NCI-H446 (cell line): ENCODE measurements at places on chromosomes 2 and 18.

DNA sequence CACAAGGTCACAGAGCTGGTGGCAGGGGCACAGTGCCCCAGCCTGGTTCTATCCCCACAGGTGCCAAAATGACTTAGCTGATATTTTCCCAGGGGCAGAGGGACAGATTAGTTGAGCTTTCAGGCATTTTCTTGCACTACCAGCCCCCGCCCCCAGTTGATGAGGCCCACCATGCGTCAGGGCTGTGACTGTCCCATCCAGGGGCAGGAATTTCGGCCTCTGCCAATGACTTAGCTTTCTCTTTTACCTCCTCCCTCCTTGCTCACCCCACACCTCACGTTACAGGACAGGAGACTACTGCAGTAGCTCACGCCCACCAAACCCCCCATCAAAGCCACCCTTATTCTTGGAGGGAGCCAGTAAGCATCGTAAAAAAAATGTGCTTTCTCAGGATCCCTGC lies 31.5 kb downstream of the MRO start:
- DNase-seq, result no peak

- DNase-seq, result no peak
These were observed 217.7 kb downstream of the TNS1 start for GRCh38 chr2:217784996-217785543.

- DNase-seq, result no peak
These were observed 128.3 kb downstream of the ATP9B start for GRCh38 chr18:79197531-79197930.

DNA sequence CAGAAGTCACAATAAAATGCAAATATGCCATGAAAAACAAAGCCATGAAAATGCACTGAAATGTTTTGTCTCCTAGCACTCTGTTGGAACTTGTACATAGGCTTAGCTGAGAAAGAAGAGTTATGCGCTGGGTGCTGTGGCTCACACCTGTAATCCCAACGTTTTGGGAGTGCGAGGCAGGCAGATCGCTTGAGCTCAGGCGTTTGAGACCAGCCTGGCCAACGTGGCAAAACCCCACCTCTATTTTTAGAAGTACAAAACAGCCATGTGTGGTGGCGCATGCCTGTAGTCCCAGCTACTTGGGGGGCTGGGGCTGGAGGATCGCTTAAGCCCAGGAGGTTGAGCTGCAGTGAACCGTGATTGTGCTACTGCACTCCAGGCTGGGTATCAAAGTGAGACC lies 39.9 kb downstream of the IRS1 start:
- no peak for DNase-seq

GRCh38 chr2:206217743-206218142 lies 56.7 kb upstream of the ZDBF2 start:
- no peak for DNase-seq

- no peak for DNase-seq
These were observed 4.6 kb upstream of the PXDN start for GRCh38 chr2:1748741-1749488.

GRCh38 chr2:20675701-20676352 lies 8.9 kb downstream of the GDF7 start:
- no peak for DNase-seq

DNA sequence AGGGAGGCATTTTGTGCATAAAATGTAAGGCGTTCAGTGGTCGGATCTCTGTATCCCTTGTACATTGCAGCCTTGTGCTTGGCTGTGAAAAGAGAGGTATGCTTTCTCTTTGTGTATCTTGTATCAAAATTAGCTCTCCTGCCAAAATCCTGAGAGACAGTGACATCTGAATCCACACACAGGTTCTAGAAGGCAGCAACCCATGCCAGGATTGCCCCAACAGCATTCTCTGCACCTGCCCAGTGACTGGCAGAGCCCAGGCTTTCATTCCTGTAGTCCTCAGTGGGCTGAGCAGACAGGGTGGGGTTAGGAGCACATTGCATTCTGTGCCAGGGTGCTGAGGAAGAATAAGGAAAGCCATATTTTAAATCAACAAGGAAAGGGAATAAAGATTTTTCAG lies 740.3 kb upstream of the RAB6C start:
- no peak for DNase-seq

GRCh38 chr2:9565436-9566153 lies 10.0 kb upstream of the ADAM17 start:
- no peak for DNase-seq

DNA sequence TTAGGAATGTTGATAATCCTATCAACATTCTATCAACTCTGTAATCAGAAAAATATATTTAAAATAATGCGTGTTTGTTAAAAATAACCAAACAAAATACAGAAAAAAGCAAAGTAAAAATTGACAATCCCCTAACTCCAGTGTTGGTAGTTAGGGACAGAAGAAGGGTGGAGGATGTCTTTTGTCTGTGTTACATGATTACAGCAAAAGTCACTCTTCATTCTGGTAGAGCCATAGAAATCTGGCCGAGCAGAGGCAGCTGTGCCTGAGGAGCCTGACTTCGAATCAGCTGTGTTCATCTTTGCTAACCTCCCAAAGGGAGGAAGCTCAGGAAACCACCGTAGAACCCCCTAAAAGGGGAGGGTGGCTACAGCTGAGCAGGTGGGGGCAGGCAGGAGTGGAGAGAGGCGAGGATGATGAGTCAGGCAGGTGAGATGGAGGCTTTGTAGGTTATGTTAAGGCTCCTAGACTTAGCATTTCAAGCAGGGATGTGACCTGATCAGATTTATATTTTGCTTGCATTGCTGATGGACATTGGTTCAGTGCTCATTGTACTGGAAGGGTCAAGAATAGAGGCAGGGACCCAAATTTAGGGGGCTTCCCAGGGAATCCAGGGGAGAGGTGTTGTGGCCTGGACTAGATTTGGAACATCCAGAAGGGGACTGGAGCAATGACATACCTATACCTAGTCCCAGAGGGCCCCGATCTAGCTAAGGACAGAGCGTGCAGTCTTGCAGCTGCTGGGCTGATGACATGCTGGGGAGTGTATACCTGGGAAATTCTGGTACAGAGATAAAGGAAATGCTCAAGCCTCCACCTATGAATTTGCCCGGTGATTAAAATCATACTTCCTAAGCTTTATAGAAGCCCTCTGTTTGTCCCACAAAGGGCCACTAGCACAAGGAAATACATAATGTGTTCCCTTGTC lies 95.7 kb downstream of the NEDD4L start:
- DNase-seq, result no peak
